Bronchial smooth muscle cell (primary cell): ENCODE measurements at places on chromosomes 7 and 10. TPM values are rescaled to one million over a fixed set of nuclear protein-coding genes. Genes with fewer than 3 reads are reported as not detected.

Gene GNGT1
- not detected in 2 replicates for total RNA-seq

Gene BEND7
- total RNA-seq, result 0.63 and 0.69 TPM in 2 replicates

Gene SPDYE16
- total RNA-seq, result under 0.01 and 0.26 TPM in 2 replicates

Gene ARID5B
- total RNA-seq, result 39.2 and 59.4 TPM in 2 replicates

Gene CYP2W1
- total RNA-seq, result 0.16 TPM in 1 of 2 replicates, not detected in the other

Gene IL6
- total RNA-seq, result 0.94 and 3.3 TPM in 2 replicates

Gene TYW1B
- total RNA-seq, result 1.3 and 5.8 TPM in 2 replicates

Gene ALOX5
- under 0.01 TPM in 1 of 2 replicates, not detected in the other for total RNA-seq

Gene HOXA9
- not detected in 2 replicates for total RNA-seq

Gene ITIH5
- total RNA-seq, result 0.16 and 0.17 TPM in 2 replicates

Gene PPP1R3A
- total RNA-seq, result under 0.01 TPM in 1 of 2 replicates, not detected in the other

Gene SKAP2
- total RNA-seq, result 7.6 and 9.8 TPM in 2 replicates

Gene MMP21
- not detected in 2 replicates for total RNA-seq

Gene CPN1
- not detected in 2 replicates for total RNA-seq

Gene SYNPO2L
- total RNA-seq, result not detected in 2 replicates

Gene NPFFR1
- total RNA-seq, result under 0.01 TPM in 1 of 2 replicates, not detected in the other

Gene FRMD4A
- 10.6 and 12.9 TPM in 2 replicates for total RNA-seq

Gene PLEKHS1
- total RNA-seq, result not detected in 2 replicates

Gene CHAT
- not detected in 2 replicates for total RNA-seq

Gene BLOC1S2
- total RNA-seq, result 50.1 and 73.3 TPM in 2 replicates

Gene C10orf71
- not detected in 2 replicates for total RNA-seq

Gene IGF2BP3
- total RNA-seq, result 21.9 and 52.6 TPM in 2 replicates

Gene TMEM236
- total RNA-seq, result under 0.01 TPM in 1 of 2 replicates, not detected in the other

Gene ELFN1
- total RNA-seq, result 1.5 and 3.0 TPM in 2 replicates
